ENCODE measurements at places on chromosomes 4 and X.

DNA sequence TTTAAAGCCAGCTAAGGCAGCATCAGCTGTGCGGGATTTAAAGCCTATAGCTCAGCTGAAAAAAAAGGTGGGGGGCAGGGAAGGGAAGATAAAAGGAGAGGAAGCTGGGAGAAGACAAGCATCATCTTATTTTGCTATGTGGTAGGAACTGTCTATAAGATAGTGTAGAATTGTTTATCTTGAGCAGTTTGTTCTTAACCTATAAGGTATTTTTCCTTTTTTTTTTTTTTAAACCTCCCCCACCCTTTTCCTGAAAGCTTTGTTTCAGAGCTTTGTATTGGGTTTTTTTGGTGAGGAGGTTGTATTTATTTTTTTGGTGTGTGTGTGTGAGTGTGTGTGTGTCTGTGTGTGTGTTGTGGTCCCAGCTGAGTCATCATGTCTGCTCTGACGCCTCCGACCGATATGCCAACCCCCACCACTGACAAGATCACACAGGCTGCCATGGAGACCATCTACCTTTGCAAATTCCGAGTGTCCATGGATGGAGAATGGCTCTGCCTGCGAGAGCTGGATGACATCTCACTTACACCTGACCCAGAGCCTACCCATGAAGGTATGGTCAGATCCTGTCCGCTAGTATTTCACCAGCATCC is 531 bp downstream of the RUFY3 start:
- DNase-seq = no peak

DNA sequence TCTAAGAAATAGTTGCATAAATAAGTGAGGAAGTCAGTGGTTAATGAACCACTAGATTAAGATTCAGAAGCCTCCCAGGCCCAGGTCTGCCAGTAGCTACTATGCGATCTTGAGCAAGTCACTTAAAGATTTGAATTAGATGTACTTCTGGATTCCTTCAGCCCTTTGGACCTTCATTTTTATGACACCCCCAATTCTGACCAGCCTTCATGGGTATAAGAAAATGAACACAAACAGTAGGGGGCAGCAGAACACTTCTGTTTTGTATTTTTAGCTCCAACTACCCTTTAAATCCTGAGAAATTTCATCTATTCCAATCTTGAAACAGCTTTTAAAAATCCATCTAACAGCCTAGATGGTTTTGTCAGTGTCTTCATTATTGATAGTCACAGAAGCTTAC is 19.0 kb downstream of the TMEM47 start:
- DNase-seq = no peak

DNA sequence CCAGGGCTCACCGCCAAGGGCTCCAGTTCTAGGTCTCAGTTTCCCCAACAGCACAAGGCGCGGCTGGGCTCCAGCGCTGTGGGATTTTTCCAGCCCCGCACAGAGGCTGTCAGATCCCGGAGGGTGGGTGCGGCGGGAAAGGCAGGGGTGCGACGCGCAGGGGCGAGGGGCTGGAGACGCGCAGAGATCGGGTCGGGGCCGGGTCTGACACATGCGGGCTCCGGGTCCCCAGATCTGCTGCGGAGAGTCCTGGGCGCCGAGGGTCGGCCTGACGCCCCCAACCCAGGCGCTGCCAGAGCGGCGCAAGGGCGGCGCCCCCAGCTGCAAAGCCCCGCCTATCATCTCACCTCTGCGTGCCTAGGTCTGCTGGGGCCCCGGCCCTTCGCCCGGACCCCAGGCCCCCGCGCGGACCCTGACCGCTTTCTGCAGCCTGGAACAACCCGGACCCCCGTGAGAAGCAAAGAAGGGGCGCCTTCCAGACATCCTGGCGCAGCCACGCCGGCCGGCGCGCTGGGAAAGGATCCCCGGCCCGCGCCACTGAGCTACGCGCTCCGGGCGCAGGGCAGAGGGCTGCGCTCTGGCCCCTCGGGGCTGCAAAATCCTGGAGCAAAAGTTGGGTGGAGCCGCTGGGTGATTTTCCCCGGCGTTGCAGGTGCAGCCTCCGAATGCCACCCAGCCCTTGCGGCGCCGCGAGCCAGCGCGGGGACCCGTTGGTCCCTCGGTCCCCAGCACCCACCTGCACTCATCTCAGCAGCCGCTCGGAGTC is 486 bp downstream of the ABLIM2 start:
- DNase-seq = no peak

- DNase-seq = no peak
Measured at GRCh38 chr4:183399126-183399522, 45.3 kb upstream of the CDKN2AIP start.

DNA sequence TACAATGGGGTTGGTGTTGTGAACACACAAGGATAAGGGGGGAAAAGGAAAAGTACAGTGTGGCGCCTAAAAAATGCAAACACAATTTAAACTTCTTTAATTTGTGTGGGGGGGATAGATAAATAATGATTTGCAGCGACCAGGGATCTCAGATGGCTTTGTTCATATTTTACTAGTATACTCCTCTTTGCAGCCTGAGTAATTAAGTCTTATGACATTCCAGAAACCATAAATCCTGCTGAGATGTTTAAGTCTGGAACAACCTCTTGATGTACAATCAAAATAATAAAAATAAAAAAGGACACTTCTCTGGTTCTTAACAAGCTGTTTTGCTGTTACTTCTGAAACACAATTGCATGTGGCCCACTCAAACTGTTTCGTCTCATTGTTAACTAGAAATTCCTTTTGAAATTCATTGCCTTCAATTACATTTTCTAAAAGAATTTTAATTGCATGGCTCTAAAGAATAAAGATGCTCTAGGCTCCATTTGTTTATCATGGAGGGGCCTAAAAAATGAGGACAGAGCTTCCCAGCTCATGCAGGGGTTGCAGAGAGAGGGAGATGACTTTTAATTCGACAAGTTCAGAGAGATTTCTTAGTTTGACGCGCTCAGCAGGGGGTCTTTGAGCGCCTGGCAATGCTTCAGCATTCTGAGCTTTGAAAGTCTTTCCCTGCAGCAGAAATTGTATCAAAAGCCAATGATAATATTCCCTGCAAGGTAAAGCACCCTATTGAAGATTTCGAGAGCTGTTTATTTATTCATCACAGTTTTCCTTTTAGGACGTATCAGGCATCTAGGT is 892.4 kb upstream of the TENM3 start:
- DNase-seq = no peak

- no peak for DNase-seq
Measured at GRCh38 chrX:66994729-66995128, 355.9 kb upstream of the EDA2R start.

DNA sequence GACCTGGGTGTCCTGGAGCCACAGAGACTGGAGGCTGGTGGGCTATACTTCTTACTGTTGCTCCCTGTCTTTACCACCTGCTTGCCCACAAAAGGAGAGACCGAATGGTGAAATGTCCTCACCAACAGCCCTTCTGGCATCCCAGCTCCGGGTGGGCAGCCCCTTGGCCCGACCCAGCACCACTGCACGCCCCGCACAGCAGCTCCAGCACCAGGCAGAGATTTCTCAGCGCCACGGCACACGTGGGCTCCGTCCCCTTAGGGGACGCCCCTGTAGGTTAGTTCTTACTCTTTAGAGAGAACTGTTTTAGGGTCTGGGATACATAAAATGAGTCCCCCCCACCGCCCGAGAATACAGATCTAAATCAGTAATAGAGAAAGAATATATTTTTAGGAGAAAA is 158.4 kb upstream of the MAB21L2 start:
- DNase-seq = no peak

- no peak for DNase-seq
Measured at GRCh38 chr4:156654410-156654809, 317.2 kb downstream of the PDGFC start.

- DNase-seq = no peak
Measured at GRCh38 chrX:16188687-16189086, 21.4 kb downstream of the MAGEB17 start.

DNA sequence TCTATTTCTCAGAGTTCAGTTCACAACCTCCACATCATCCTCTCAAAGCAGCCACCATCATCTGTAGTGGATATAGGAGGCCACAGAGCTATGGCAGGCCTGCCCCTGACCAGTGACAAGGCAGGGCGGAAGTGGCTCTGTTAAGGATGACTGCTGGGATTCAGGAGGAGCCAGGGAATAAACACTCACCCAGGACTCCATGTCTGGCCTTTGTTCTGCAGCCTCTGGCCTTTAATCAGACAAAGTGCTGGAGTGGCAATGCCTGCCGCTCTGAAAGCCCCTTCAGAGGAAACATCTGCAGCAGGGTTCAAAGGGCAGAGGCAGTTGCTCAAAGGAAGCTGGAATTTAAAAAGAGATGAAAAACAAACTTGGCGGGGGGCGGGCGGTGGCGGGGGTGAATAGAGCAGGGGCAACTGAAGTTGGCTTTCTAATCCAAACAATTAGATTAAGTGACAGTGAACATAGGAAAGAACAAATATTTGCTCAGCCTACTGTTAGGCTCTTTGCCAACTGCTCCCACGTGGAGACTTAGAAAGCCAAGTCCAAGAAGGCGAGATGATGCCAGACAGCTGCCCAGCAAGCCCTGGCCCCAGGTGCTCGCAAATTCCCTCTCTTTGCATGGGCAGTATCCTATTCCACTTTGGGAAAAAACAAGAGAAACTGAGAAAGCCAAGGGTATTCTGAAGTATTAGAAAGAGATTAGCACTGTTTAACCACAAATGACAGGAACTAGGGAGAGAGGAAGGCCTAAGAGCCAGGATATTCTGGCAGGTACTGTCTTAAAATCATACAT is 5.5 kb downstream of the MPP1 start:
- peak; percentile 61 for DNase-seq

GRCh38 chrX:97629597-97629985 is 745.9 kb downstream of the RPA4 start:
- DNase-seq = no peak

DNA sequence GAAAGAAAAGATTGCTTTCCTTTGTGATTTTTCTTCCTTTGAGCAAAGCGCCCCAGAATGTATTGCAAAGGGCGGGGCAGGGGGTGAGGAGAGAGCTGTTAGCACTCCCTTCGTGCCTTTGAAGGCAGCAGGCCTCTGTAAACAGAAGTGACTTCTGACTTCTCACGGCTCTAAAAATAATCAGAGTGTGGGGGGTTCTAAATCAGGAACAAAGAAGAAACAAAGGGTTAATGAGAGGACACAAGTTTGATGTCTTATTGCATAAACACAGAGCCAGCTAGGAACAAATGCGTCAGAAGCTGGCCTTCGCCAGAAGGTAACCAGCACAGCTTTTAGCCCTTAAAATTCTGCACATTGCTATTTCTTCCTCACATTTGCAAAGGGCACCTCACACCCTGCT is 626.2 kb downstream of the MID1IP1 start:
- DNase-seq = no peak

DNA sequence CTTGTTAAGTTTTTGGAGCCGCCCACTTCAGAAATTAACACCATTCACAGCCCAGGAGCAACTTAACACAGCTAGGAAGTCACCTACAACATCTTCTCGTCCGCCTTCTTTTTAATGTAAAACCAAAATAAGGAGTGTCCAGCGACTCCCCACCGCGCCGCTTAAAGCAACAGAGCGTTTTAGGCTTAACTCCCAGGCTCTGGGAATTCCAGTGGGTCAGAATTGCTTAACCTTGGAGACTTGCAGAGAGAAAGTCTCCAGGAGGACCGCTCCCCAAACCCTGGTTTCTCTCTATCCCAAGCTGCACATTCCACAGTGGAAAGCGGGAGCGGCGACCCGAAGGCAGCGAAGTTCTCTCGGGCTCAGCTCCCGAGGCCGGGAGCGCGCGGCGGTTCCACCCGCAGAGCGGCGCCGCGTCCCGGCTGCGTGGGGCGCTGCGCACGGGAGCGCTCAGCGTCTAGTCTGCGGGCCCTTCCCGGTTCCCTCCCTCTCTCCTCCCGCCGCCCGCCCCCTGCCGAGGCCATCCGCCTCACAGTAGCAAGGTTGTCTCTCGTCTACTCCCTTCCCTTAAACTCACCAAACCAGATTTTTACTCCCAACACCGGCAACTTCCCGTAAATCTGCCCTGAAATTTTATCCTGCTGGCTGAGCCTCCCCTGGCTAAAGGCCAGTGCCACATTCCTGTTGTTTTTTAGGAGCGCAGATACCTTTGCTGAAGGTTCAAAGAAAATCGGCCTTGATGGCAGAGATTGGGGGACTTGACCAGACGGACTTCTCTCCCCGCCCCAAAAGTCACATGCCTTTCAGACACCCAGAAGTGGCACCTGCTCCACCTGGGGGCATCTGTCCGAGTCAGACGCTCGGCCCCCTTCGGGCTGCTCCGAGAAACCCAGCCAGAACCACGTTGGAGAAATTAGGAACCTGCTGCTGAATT is at the start of gene RBM47:
Gene RBM47, minus strand, starts transcription at position 464 of the 934 bp plus-strand sequence. CDS start 190,971 bp downstream, outside the sequence.
- DNase-seq = no peak

DNA sequence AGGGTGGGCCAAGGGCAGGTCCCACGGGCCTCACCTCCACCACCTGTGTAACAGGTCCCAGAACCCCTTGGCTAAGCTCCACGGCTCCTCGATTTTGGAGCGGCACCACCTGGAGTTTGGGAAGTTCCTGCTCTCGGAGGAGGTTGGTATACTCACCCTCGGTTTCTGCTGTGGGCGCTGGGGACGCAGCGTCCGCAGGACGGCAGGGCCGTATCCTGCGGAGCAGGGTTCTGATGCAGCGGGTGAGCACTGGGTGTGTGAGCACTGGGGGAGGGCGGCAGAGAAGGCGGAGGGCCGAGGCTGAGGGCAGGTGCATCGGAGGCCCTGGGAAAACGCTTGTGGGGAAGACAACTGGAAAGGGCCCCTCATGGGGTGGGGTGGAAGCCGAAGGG is 11.0 kb downstream of the ATP5ME start:
- no peak for DNase-seq

GRCh38 chr4:88054901-88055300 is 47.5 kb downstream of the PKD2 start:
- no peak for DNase-seq

DNA sequence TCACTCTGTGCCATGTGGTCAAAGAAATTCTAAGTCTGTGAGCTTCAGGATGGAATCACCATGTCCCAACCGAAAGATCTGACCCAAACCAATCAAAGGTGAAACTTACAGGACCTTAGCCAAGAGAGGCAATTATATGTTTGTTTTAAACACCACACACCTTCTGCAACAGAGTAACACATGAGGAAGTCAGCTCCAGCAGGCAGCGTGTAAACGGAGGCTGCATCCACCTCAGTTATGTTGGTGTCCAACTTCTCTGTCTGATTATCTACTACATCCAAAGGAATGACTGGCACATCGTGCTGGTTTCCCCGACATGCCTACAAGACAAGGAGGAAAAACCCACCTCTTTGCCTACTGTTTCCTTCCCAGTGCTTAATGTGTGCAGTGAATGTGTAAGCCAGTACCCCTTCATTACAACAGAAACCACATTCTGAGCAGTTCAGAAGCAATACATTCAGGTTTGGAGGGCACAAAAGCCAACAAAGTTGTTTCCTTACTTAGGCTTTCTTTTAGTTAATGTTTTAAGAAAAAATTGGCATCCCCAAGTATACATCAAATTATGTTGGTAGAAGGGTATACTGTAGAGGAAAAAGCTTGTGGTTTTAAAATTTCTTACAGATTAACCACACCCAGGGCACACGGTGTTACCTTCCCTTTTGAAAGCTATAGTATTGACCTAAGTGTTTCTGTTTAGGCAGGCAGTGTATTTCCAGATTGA is 12.4 kb downstream of the CASP6 start:
- no peak for DNase-seq

DNA sequence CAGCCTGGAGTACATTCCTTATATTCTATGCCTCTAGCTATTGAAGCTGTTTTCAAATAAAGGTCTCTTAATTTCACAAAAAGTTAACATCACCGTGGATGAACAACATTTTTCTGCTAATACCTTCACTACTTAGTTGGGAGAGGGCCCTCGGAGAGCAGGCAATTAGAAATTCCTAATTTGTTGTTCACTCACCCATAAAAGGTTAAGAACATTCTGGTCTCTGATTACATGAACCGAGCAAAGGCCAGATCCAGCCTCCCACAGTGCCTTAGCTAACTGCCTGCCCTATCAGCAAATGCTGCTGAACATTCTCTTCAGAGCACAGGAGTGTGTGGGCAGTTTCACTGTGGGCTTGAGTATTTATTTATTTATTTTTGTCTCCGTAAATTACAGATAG is 36.0 kb upstream of the TTC29 start:
- DNase-seq = no peak

Measured in glomerular endothelial cell (primary cell).